Kidney (tissue), 22 donors: ENCODE measurements at places on chromosomes 2 and 18. TPM values are rescaled to one million over a fixed set of nuclear protein-coding genes. Genes with fewer than 3 reads are reported as not detected.

GRCh38 chr2:225400060-225400511 is 576 bp downstream of the NYAP2 start:
- peak; percentile 61 for DNase-seq

The OBSL1 gene
- 89.5 TPM for polyA plus RNA-seq

GRCh38 chr2:62264186-62264585 is 68.3 kb downstream of the B3GNT2 start:
- no peak for DNase-seq

The SERPINB4 gene
- not detected for polyA plus RNA-seq

The RAB17 gene
- polyA plus RNA-seq = 151 TPM

The CDH19 gene
- 0.37 TPM for polyA plus RNA-seq

GRCh38 chr2:11676640-11677039 is 6.6 kb upstream of the NTSR2 start:
- DNase-seq = no peak

The RTN4 gene
- 329 TPM for polyA plus RNA-seq

The CYTIP gene
- polyA plus RNA-seq = 3.5 TPM

GRCh38 chr18:80218341-80219227 is 28.7 kb downstream of the PARD6G start:
- no peak for DNase-seq

- no peak for DNase-seq
Observed at GRCh38 chr2:101124643-101125366, 26.4 kb downstream of the TBC1D8 start.

GRCh38 chr18:74376523-74376922 is 60.9 kb downstream of the C18orf63 start:
- no peak for DNase-seq

GRCh38 chr2:129458436-129458835 is 521.0 kb upstream of the RAB6C start:
- DNase-seq = no peak

DNA sequence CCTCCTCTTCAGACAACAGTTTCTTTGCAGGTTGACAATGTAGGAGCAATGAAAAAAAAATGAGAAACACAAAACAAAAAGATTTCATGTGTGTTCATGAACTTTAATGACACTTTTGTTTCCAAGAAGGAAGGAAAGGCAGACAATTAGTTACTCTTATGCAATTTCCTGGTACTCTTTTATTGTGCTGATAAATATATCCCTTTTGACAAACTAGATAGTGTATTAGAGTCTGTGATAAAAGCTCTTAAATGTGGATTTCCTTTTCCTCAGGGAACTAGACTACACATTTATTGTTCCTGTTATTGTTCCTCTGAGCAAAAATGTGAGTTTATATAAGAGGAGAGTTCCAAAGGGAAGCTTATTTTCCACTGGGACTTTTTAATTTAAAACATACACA is 188.7 kb upstream of the NRXN1 start:
- no peak for DNase-seq

- no peak for DNase-seq
Observed at GRCh38 chr18:23596183-23596582, 9.9 kb upstream of the NPC1 start.

The ZSWIM2 gene
- not detected for polyA plus RNA-seq

DNA sequence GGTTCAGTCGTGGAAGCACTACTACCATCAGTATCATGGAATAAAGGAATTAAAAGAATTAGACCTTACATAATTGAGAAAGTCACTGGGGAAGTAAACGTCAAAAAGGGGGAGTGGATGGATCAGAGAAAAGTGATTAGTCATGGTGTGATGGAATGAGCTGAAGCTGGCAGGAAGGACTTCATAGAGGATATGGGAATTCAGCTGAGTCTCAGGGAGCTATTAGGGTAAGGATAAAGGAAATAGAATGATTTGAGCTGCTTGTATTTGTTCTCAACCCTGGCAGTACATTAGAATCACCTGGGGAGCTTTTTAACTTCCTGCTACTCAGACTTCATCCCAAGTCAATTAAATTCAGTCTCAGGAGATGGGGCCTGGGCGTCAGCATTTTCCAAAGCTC is 53.4 kb upstream of the SETBP1 start:
- DNase-seq = no peak

The CRIM1 gene
- 47.2 TPM for polyA plus RNA-seq
